ENCODE measurements at places on chromosomes 2 and 18.

DNA sequence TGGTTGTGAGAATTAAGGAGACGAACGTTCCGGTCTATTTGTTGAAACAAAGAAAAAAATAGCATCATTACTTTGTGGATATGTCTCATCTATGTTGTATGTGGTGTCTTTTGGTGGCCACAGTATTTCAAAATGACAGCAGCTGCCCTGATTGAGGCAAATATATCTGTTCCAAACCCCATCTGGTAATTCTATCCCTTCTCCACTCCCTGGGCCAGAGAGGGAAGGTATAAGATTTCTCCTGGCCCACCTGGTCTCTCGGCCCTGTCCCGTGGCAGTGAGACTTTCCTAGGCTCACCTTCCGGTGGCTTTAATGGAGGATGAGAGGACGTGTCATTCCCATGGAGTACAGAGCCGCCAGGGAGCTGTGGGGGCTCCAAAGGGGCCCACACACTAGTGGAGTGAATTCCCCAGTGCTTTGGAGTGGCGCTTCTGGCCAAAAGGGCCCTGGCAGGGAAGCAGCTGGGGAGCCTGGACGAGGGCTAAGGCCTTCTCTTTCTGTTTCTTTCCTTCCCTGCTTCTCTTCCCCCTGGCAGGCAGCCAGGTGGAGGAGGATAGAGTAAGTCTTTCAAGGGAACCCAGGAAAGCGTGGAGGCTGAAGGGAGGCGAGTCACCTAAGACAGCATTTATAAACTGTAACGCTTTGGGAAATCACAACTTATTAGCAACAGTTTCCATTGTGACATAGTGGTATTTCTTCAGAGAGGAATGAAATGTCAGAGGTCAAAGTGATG lies 5.6 kb downstream of the FOSL2 start:
- no peak for DNase-seq

DNA sequence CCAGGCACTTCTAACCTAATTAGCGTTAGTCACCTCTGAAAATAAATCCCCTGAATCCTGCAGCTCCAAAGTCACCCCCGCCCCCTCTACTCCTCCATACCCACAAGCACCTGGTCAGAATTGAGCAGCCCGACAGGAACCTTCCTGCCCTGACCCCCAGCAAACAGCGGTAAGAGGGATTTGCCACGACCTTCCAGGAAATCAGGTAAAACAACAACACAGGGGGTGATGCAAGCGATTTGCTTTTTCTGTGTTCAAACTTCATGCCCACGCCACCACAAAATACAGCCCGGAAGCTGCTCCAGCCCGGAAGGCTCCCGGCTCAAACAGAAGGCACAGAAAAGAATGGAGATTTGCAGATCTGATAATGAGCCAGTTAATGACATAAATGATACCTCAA lies 367.1 kb downstream of the GPD2 start:
- no peak for DNase-seq

DNA sequence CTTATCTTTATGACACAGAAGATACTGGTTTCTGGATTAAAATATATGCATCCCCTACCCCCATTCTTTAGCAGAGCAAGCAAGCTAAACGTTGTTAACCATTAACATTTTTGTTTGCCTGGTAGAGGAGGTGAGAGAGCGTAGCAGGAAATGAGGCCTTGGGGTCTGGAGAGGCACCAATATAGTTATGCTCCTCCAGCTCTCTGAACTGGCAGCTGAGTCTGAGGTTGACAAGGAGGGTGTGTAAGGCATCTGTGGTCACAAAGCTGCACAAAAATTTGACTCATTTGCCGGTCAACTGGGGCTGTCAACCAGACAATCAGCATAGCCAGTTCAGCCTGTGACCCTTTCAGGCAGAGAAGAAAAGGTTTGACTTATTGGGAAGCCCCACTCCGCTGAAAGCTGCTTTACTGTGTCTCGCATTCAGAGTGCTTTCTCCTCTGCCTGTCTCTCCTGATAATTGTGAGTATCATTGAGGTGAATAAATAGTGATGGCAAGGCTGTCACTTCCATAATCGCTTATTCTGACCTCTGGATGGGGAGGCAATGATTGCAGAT lies 647.5 kb upstream of the SETBP1 start:
- DNase-seq: no peak

DNA sequence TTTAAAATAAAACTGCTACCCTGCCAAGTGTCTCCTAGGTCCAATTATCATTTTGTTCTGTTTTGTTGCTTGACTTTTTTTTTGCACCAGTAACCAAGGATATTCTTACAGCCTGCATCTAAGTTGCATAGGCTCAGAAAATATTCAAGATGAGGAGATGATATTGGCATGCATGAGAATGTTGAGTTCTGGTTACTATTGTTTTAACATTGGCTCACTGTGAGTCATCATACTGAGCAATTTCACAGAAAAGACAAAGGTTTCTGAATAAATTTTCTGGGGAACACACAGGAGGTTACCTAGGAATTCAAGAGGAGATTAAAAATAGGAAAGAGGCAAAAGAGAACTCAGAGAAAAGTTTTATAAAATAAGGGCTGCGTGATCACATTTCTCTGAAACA lies 84.8 kb upstream of the POU3F3 start:
- DNase-seq: peak; percentile 10

DNA sequence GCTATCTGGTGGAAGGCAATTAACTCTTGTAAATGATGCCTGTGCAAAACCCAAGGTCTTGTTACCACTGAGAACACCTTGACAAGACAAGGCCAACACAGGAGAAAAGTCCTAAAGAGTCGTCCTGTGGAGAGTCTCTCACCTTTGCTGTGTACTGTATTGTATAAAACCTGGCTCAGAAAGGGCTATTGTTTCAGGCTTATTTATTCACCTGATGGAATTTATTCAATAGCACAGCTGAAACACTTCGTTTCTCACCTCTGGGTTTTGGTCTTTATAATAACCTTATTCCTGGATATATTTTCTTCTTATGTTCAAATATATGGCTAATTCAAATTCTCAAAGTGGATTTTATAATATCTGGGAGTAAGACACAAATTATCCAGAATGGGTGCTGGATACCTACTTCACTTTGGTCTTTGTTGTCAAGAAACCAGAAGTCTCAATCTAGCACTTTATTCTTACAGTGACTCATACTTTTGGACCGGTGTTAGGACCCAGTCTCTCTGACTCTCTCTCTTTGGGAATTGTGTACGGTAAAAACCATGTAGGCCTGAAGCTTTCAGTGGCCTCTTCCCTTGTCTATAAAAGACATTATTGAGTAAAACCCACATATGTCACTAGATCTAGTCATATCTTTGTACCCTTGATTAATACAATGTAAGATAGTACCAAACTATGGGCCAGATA lies 16.1 kb upstream of the STAT4 start:
- DNase-seq: no peak

GRCh38 chr2:232028631-232029030 lies 67.1 kb downstream of the DIS3L2 start:
- DNase-seq: no peak
